ENCODE measurements at places on chromosomes 1 and 21.
A peak's percentile ranks its signal among the peaks of the same experiment; 100 is the strongest.

DNA sequence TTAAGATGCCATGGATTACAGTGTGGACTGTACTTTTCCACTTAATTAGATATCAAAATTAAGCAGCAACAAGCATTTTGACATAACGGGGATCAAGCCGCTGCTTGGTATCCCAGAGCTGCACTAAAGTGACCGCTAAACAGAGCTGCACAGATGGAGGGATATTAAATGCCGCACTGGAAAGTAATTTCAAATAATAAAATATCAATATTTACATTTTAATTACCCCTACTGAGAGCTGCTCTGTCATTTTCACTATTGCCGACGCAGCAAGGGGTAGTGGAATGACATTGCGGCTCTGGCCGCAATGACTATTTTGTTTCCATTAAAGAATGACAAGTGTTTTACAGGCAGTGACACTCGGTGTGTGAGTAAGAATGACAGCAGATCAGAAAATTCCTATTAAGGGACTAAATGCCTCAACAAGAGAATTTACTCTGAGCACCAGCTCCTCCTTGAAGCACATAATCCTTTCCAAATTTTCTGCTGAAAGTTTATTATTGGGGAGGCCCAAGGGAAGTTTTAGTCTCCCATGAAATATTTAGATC lies 109.1 kb upstream of the USH2A start:
- no peak for DNase-seq

GRCh38 chr1:31483012-31483946 lies 70.3 kb downstream of the SERINC2 start:
- DNase-seq, result no peak

- DNase-seq, result no peak
These were observed 171.3 kb downstream of the RERE start for GRCh38 chr1:8646189-8646588.

GRCh38 chr21:43321111-43321510 lies 105.8 kb downstream of the SIK1 start:
- DNase-seq, result no peak

- DNase-seq, result peak; percentile 83
These were observed 10.5 kb upstream of the SRP9 start for GRCh38 chr1:225766967-225767633.
